ENCODE measurements at places on chromosomes 3 and 15. TPM values are rescaled to one million over a fixed set of nuclear protein-coding genes. Genes with fewer than 3 reads are reported as not detected.
A peak's percentile ranks its signal among the peaks of the same experiment; 100 is the strongest.

- no peaks in the 10 kb centered on the region for H3K4me1 ChIP-seq
- H3K4me3 ChIP-seq = no peak overlapping the region
- DNase-seq = no peak
- H3K27ac ChIP-seq = no peak overlapping the region
- peaks cover 3% of the 10 kb centered on the region for H3K27me3 ChIP-seq
Measured at GRCh38 chr3:186477876-186478275, 66.3 kb downstream of the CRYGS start.

- DNase-seq = no peak
- H3K27ac ChIP-seq = no peak overlapping the region
- H3K36me3 ChIP-seq = no peaks in the 10 kb centered on the region
- H3K27me3 ChIP-seq = peaks cover 6% of the 10 kb centered on the region
- H3K4me3 ChIP-seq = no peak overlapping the region
Measured at GRCh38 chr3:99568663-99569335, 69.6 kb upstream of the COL8A1 start.

DNA sequence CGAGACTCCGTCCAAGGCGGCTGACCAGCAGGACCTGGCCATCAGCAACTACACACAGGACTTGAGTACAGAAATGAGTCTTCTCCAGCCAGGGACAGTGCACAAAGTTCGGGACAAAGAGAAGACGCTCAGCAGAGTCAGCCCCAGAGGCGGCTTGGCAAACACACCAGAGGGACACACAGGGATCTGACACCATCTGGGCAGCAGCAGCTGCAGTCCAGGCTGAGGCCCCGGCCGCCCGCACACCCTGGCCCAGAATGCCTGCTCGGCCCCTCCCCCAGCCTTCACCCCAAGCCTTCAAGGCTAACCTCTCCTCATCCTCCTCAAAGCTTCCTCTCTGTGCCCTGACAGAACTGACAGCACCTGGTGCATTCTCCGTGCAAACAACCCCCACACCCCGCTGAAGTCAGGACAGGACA lies 61.1 kb downstream of the XXYLT1 start:
- H3K4me1 ChIP-seq = peaks cover 29% of the 10 kb centered on the region
- peak overlapping the region; percentile 75 for H3K4me3 ChIP-seq
- peaks cover 9% of the 10 kb centered on the region for H3K36me3 ChIP-seq
- peak; percentile 60 for DNase-seq
- peak overlapping the region; percentile 58 for H3K27ac ChIP-seq

- H3K27ac ChIP-seq = no peak overlapping the region
- H3K4me3 ChIP-seq = no peak overlapping the region
- H3K4me1 ChIP-seq = no peaks in the 10 kb centered on the region
- DNase-seq = no peak
- H3K36me3 ChIP-seq = peaks cover 25% of the 10 kb centered on the region
Measured at GRCh38 chr15:59646277-59646676, 11.0 kb downstream of the GTF2A2 start.

GRCh38 chr15:66803182-66803729 lies 101.2 kb downstream of the SMAD6 start:
- no peaks in the 10 kb centered on the region for H3K36me3 ChIP-seq
- peak overlapping the region; percentile 81 for H3K27ac ChIP-seq
- H3K4me3 ChIP-seq = peak overlapping the region; percentile 29

DNA sequence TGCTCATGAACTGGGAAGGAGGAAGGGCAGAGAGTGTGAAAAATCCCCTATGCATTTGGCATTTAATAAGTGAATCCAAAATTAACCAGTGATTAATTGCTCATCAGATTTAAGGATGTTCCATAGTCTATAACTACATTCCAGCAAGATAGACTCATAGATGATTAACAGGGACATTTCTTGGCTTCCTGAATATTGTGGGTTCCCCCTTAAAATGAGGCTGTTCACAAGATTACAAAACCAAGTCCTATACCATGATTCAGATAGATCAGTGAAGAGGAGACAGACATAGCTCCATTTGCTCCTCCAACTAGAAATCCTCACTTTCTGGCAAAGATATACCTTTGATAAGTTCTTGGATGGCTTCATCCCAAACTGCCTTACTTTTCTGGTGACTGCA lies 15.4 kb downstream of the RASGRP1 start:
- H3K4me1 ChIP-seq = peaks cover 12% of the 10 kb centered on the region
- no peaks in the 10 kb centered on the region for H3K27me3 ChIP-seq
- DNase-seq = no peak
- H3K4me3 ChIP-seq = no peak overlapping the region
- no peaks in the 10 kb centered on the region for H3K36me3 ChIP-seq

DNA sequence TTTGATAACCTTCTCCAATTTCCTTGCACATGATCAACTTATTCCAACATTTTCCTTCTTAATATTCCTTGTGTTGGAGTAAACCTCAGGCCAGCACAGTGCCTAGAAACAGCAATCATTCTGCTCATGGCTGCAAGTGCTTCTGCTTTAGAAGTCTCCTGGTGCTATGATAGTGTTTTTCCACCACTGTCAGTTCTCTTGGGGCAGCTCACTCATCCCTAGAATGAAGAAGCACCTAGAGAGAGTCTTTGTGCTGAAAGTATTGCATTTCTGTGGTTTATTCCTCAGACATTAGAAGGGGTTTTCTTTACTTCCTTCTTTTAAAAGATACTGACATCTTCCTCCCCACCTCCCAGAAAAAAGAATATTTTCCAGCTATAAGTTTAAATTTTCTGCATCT lies 183.5 kb downstream of the RYR3 start:
- no peaks in the 10 kb centered on the region for H3K4me1 ChIP-seq
- H3K27me3 ChIP-seq = peaks cover 64% of the 10 kb centered on the region
- H3K36me3 ChIP-seq = no peaks in the 10 kb centered on the region
- H3K27ac ChIP-seq = no peak overlapping the region
- DNase-seq = no peak

GRCh38 chr3:21477541-21478288 lies 273.3 kb downstream of the ZNF385D start:
- no peaks in the 10 kb centered on the region for H3K36me3 ChIP-seq
- no peak for DNase-seq
- no peaks in the 10 kb centered on the region for H3K27me3 ChIP-seq
- no peak overlapping the region for H3K4me3 ChIP-seq
- H3K4me1 ChIP-seq = no peaks in the 10 kb centered on the region

DNA sequence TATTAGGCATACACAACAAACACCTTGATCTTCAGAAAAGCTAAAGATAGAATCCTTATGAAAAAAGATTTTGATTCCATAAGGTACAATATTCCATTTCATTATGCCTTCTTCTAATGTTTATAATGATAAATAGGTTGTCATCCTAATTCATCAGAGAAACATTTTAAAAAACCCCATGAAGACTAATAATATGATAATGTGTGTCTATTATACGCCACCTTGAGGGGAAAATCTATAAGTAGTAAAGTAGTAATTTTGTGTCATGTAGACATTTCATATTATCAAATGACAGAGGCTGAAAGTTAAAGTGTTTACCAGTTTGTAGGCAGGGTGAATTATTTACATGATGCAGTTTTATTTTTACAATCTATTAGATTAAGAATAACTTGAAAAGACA lies 524.3 kb downstream of the GBE1 start:
- DNase-seq = no peak
- no peaks in the 10 kb centered on the region for H3K4me1 ChIP-seq
- H3K36me3 ChIP-seq = no peaks in the 10 kb centered on the region
- H3K4me3 ChIP-seq = no peak overlapping the region

- no peak overlapping the region for H3K27ac ChIP-seq
- peaks cover 5% of the 10 kb centered on the region for H3K4me1 ChIP-seq
- no peak for DNase-seq
- no peaks in the 10 kb centered on the region for H3K36me3 ChIP-seq
Measured at GRCh38 chr3:59300733-59301132, 250.9 kb upstream of the CFAP20DC start.

DNA sequence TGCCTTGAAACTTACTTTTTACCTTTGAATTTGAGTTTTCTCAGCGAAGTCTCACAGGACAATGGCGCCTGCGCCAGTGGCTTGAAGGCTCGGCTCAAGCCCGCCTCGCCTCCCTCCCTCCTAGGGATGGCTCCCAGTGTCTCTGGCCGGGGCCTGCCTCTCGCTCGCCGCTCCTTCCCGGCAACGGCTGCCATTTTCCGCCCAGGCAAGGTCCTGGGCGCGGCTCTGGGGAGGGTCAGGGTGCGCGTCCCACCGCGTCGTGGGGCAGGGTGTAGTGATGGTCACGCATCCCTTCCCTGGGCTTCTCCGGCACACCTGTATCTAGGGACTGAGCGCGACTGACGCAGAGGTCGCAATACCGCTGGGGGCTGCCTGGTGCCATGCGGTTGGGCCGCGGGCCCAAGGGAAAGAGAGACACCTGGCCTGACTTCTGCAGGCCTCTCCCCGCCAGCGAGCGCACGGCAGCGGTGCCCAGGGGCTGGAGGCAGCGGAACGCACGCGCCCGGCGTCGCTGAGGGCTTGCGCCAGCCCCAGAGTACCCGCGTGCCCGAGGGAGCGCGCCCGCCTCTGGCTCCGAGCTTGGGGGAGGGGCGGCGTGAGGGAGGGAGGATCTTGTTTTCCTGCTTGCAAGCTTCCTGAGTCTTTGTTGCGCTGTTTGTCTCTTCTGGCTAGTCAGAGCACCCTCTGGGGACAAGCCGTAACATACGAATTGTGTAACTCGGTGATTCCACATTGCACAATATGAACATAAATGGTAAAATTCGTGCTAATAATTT lies 20.7 kb upstream of the FEM1B start:
- peak; percentile 92 for DNase-seq
- H3K4me3 ChIP-seq = peak overlapping the region; percentile 85
- H3K4me1 ChIP-seq = no peaks in the 10 kb centered on the region
- no peaks in the 10 kb centered on the region for H3K36me3 ChIP-seq
- peak overlapping the region; percentile 88 for H3K27ac ChIP-seq

The DNASE1L3 gene
- not detected for total RNA-seq

The CPNE9 gene
- 0.59 TPM for total RNA-seq
